Mucosa of descending colon (tissue), 3 donors: ENCODE measurements at places on chromosomes 5 and 9.

DNA sequence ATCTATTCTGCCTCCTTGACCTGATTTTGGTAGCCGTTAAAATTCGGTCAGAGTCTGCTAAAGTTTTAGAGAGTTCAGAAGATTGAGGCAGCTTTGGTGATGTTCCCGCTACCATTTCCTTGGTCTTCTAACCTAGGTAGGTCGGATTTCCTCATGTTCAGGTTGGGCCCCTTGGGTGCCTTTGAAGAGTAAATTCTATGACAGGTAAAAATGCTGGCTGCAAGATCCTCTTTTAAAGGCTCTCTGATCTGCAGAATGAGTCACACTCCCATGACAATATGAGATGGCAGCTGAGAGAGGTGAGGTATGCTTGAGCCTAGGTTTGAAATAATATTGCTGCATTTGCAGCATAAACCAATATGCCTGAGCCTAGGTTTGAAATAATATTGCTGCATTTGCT lies 198.9 kb downstream of the TSSK1B start:
- no peak for DNase-seq

DNA sequence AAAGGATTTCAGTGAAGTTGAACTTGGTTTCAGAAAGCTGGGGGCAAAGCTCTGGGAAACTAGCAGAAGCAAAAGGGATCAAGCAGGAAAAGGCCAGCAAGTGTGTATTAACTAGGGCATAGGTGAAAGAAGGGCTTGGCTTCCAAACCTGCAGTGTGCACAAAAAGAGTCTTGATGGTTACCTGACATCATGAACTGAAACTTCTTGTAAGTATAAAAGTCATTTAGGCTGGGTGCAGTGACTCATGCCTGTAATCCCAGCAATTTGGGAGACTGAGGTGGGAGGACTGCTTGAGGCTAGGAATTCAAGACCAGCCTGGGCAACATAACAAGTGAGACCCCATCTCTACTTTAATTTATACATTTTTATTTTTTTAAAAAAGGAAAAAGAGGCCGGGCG lies 216.4 kb downstream of the EPB41L4A start:
- no peak for DNase-seq

GRCh38 chr9:134041649-134041962 lies 16.3 kb downstream of the BRD3OS start:
- no peak for DNase-seq

DNA sequence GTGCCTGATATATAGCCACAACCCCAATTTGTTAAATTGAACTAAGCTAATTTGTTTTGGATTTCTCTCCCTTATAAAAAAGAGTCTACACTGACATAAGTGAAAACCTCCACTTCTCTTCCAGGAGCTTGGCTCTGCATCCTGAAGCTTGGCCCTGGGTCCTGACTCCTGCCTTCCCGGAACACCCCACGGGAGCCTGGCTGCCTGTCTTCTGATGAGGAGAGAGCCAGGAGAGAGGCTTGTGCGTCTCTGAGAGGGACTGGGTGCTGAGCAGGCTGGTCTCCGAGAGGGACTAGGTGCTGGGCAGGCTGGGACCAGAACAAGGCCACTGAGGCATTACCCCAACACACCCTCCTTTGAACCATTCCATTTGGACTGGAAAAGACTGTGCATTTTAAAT lies 6.5 kb upstream of the PTGES start:
- DNase-seq, result no peak

DNA sequence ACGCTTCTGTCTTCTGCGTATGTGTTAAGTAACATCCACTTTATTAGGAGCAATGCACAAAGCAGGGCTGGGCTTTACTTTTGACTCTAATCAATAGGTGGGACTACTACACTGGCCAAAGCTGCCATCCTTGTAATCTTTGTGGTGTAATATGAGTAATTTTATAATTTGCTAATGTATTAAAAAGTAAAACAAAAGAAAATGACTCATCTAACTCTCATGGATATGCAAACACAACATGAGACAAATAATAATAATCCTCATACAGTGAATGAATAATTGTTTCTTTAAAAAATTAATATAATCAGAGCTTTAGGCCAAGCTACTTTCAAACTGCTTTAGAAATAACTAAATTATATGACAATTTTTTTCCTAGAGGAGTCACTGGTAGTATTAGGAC lies 90.7 kb downstream of the NR3C1 start:
- DNase-seq, result no peak

GRCh38 chr9:91837981-91838731 lies 111.9 kb downstream of the ROR2 start:
- DNase-seq, result peak; percentile 70

DNA sequence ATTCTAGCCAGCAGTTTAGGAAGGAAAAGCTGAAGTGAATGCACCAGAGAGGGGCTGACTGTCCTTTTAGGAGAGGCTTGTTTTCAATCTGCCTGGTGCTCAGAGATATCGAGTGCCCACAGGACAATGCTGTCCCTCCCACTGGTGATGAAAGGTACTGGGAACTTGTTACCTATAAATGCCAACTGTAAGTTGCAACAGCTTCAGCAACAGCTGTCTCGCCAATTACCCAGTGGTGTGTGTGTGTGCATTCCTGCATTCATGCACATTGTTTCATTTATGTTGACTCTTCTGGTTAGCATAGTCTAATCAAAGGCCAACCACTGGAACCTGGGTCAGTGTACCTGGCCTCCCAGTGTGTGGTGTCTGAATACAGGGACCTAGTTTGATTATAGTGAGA lies 161.1 kb downstream of the CSNK1G3 start:
- DNase-seq, result no peak

GRCh38 chr9:101618698-101619097 lies 23.9 kb upstream of the PPP3R2 start:
- DNase-seq, result no peak

- no peak for DNase-seq
These were observed 161.1 kb downstream of the COL23A1 start for GRCh38 chr5:178429156-178429468.

DNA sequence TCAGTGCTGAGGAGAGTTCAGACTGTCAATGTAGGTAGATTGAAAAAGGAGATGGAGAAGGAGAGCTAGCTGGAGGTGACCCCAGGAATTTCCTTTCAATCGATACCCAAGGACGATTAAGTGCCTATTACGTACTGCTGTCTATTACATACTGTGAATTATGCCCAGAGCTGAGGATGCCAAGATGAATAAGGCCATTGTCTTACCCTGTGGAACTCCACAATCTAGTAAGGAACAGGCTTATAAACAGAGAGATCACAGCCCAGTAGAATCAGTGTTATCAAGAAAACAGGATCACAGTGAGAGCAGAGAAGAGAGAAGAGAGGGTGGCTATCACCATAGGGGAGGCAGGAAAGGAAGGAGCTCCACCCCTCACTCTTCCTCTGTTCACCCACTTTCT lies 54.1 kb upstream of the PDE8B start:
- DNase-seq, result no peak

GRCh38 chr5:150599917-150600511 lies 40.4 kb upstream of the SYNPO start:
- peak; percentile 83 for DNase-seq

- no peak for DNase-seq
These were observed 329.3 kb downstream of the PJA2 start for GRCh38 chr5:109080481-109080880.

- no peak for DNase-seq
These were observed 31.7 kb downstream of the BASP1 start for GRCh38 chr5:17249029-17249634.

DNA sequence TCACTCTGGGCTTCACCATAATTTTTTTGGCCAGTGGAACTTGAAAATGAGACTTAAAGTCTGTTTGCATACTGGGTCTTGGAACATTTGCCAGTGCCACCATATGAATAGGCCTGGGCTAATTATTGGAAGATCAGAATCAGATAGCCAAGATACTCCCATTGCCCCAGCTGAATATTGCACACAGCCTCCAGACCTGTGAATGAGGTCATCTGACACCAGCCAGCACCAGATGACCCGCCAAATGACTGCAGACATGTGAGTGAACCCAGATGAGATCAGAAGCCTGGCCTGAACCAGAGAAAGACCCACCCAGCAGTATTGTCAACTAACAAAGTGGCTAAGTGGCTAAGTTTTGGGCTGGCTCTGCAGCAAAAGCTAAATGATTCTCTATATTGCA lies 220.5 kb upstream of the MPDZ start:
- no peak for DNase-seq

DNA sequence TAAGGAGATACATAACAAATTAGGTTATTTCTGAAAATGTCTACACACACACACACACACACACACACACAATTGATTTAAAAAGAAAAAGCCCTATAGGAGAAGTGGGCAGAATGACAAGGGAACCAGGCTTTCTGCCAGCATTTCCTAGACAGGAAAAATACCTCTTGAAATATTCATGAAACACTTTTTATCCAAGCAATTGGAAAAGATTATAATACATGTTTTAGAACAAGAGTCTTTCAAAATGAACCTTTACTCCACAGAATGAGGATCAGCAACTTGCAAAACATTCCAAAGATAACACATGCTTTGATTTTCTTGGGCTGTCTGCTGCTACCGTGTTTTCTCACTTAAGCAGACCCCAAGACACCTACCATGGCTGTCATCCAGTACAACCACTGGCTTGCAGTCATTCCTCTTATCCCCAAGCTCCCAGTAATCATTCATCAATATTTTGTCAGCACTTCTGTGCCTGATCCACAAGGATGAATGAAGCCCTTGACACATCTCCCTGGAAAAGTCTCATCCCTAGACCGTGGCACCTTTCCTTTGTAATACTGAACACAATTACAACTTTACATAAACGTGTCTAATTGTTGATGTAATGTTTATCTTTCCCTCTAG lies 717.1 kb upstream of the ZNF608 start:
- DNase-seq, result no peak

- no peak for DNase-seq
These were observed 59.1 kb downstream of the PJA2 start for GRCh38 chr5:109350537-109351270.

GRCh38 chr5:59543821-59544442 lies 349.6 kb downstream of the PDE4D start:
- no peak for DNase-seq

GRCh38 chr9:129336601-129337331 lies 158.7 kb upstream of the IER5L start:
- DNase-seq, result no peak

GRCh38 chr5:157607371-157608161 lies 32.0 kb upstream of the ADAM19 start:
- peak; percentile 28 for DNase-seq

DNA sequence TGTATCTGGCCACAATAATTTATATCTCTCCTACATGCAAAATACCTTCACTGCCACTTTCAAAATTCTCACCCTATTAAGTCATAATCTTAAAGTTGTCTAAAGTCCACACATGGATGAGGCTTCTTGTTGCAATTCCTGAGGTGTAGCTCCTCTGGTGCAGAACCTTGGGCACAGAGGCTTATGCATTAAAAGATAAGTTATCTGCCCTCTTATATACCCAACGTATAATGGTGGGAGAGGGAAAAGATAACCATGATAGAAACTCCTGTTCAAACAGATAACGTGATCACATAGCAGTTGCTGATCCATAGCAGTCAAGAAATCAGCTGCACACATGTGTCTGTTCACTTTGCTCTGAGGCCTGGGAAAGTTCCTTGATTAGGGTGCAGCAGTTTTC lies 1767.0 kb downstream of the MAT2B start:
- DNase-seq, result no peak
